GM23248 (cell line): ENCODE measurements at places on chromosomes 1 and 21. TPM values are rescaled to one million over a fixed set of nuclear protein-coding genes. Genes with fewer than 3 reads are reported as not detected.
A peak's percentile ranks its signal among the peaks of the same experiment; 100 is the strongest.

DNA sequence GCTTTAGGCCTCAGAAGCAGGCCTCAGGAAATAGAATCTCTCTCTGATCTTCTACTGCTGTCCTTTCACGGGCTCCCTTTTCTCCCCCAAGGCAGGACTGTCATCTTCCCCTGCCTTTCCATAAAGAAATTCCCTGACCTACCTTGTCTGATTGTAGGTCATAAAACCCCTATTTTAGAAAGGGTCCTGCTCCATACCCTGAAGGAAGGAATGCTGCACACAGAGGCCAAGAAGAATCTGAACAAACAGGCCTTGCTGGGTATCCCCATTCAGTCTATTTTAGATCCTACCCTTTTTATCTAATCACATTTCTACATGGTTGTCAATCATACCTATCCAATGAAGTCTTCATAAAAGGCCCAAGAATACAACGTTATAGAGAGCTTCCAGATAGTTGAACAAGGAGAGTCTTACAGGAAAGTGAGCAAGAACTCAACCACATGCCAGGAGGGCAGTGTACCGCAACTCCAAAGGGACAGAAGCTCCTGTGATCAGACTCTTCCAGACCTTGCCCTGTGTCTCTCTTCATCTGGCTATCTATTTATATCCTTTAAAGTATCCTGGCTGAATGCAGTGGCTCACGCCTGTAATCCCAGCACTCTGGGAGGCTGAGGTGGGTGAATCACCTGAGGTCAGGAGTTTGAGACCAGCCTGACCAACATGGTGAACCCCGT lies 93.1 kb downstream of the SLC16A1 start:
- H3K27ac ChIP-seq = no peak overlapping the region
- H3K4me3 ChIP-seq = no peak overlapping the region
- no peaks in the 10 kb centered on the region for H3K36me3 ChIP-seq
- peaks cover 15% of the 10 kb centered on the region for H3K4me1 ChIP-seq
- no peak for DNase-seq
- no peaks in the 10 kb centered on the region for H3K27me3 ChIP-seq

GRCh38 chr1:216221260-216221700 lies 202.0 kb downstream of the USH2A start:
- DNase-seq = peak; percentile 82
- no peak overlapping the region for H3K27ac ChIP-seq
- peak overlapping the region; percentile 77 for H3K4me3 ChIP-seq
- H3K4me1 ChIP-seq = no peaks in the 10 kb centered on the region
- no peaks in the 10 kb centered on the region for H3K36me3 ChIP-seq

- no peak overlapping the region for H3K4me3 ChIP-seq
- DNase-seq = no peak
- H3K4me1 ChIP-seq = peaks cover 19% of the 10 kb centered on the region
Observed at GRCh38 chr1:81873946-81874345, 73.2 kb downstream of the ADGRL2 start.

GRCh38 chr1:246111570-246111969 lies 395.5 kb downstream of the SMYD3 start:
- peaks cover 11% of the 10 kb centered on the region for H3K4me1 ChIP-seq
- H3K36me3 ChIP-seq = no peaks in the 10 kb centered on the region
- H3K27ac ChIP-seq = no peak overlapping the region
- no peak overlapping the region for H3K4me3 ChIP-seq
- DNase-seq = no peak

DNA sequence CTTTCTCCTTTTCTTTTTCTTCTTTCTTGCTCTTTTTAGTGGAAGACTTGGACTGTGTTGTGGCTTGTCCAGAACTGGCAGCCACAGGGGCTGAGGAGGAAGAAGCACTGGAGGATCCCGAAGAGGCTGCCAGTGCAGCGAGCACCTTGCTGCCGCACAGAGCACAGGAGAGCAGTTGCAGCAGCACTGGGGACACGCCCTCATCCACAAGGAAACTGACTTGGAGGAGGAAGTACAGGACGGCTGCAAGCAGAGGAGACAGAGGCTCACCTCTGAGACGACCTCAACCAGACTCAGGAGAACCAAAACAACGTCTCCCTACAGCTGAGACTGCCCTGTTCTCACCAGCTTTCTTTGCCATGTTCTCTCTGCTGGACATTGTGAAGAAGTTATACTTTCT lies 88.9 kb downstream of the UBR4 start:
- H3K4me3 ChIP-seq = no peak overlapping the region
- H3K4me1 ChIP-seq = no peaks in the 10 kb centered on the region
- peaks cover 94% of the 10 kb centered on the region for H3K36me3 ChIP-seq
- H3K27me3 ChIP-seq = no peaks in the 10 kb centered on the region
- DNase-seq = no peak
- H3K27ac ChIP-seq = no peak overlapping the region

- H3K4me3 ChIP-seq = peak overlapping the region; percentile 21
- no peaks in the 10 kb centered on the region for H3K27me3 ChIP-seq
- no peaks in the 10 kb centered on the region for H3K36me3 ChIP-seq
- H3K4me1 ChIP-seq = peaks cover 78% of the 10 kb centered on the region
- peak; percentile 74 for DNase-seq
- H3K27ac ChIP-seq = peak overlapping the region; percentile 62
Observed at GRCh38 chr1:97904534-97904933, 16.3 kb downstream of the DPYD start.

GRCh38 chr1:223751696-223752095 lies 39.4 kb downstream of the CAPN2 start:
- H3K27ac ChIP-seq = no peak overlapping the region
- no peak for DNase-seq
- no peak overlapping the region for H3K4me3 ChIP-seq
- H3K27me3 ChIP-seq = no peaks in the 10 kb centered on the region
- H3K36me3 ChIP-seq = peaks cover 56% of the 10 kb centered on the region
- H3K4me1 ChIP-seq = peaks cover 6% of the 10 kb centered on the region

- no peaks in the 10 kb centered on the region for H3K36me3 ChIP-seq
- DNase-seq = no peak
- H3K27me3 ChIP-seq = no peaks in the 10 kb centered on the region
- H3K4me1 ChIP-seq = peaks cover 8% of the 10 kb centered on the region
- no peak overlapping the region for H3K27ac ChIP-seq
Observed at GRCh38 chr1:7642418-7642704, 128.7 kb upstream of the VAMP3 start.

GRCh38 chr1:246095443-246095842 lies 411.6 kb downstream of the SMYD3 start:
- H3K36me3 ChIP-seq = no peaks in the 10 kb centered on the region
- H3K4me3 ChIP-seq = no peak overlapping the region
- no peak overlapping the region for H3K27ac ChIP-seq
- DNase-seq = no peak
- H3K4me1 ChIP-seq = peaks cover 4% of the 10 kb centered on the region; the same call in 1 of the 2 replicates

GRCh38 chr1:114853584-114853983 lies 1.1 kb upstream of the SYCP1 start:
- H3K4me3 ChIP-seq = no peak overlapping the region
- H3K27ac ChIP-seq = no peak overlapping the region
- H3K27me3 ChIP-seq = peaks cover 55% of the 10 kb centered on the region
- no peak for DNase-seq

- H3K36me3 ChIP-seq = no peaks in the 10 kb centered on the region
- H3K27ac ChIP-seq = peak overlapping the region; percentile 54
- H3K4me3 ChIP-seq = no peak overlapping the region; the same call in 1 of the 2 replicates
- peak; percentile 91 for DNase-seq
- peaks cover 35% of the 10 kb centered on the region for H3K4me1 ChIP-seq
Observed at GRCh38 chr21:37871121-37871862, 45.0 kb downstream of the KCNJ6 start.

DNA sequence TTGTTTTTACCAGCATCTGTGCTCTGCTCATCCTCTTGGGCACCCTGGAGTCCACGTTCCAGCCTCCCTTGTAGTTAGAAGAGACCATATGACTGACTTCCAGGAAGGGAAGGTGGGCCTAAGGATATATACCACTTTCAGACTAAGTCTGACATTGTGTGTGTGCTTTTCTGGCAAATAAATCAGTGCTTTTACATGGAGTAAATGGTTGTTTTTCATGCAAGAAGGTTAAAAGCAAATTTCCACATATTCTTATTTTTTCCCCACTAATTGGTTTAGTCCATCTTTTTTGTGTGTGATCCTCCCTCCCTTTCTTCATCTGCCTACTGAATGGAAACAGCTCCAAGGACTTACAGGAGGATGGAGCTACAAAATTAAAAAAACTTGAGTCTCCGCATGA lies 119.8 kb downstream of the TBX15 start:
- H3K4me1 ChIP-seq = no peaks in the 10 kb centered on the region
- no peaks in the 10 kb centered on the region for H3K36me3 ChIP-seq
- H3K27ac ChIP-seq = no peak overlapping the region
- H3K27me3 ChIP-seq = no peaks in the 10 kb centered on the region
- no peak overlapping the region for H3K4me3 ChIP-seq
- DNase-seq = no peak

DNA sequence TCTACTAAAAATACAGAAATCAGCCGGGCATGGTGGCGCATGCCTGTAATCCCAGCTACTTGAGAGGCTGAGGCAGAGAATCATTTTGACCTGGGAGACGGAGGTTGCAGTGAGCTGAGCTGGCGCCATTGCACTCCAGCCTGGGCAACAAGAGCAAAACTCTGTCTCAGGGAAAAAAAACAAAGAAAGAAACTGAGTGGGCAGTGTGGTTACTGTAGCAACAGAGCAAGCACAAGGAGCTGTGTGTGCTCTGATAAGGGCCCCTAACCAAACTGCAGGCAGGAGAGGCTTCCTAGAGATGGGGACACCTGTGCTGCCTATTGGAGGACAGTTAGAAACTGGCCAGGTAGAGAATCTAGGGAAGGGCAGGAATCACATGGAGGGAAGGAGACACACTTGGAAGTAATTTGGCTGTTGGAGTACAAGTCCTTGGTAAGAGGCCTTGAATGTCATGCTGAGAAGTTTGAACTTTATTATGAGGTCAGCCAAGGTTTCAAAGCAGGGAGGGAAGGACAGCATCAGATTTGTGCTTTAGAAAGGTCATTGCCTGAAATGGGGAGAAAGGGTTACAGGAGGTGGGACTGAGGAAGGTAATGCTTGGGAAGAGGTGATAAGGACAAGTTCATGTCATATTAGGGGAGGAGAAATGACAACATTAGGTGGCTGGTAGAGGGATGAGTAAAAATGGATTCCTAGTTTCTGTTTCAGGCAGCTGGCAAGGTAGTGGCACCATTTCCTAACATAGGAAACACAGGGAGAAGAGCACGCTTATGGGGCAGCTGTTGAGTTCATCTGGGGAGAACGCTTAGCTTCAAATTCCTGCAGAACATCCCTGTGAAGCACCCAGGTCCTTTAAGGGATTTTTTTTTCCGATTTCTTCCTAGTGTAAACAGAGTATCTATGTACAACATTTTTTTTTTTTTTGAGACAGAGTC lies 69.2 kb upstream of the ARTN start:
- no peaks in the 10 kb centered on the region for H3K36me3 ChIP-seq
- DNase-seq = no peak
- no peak overlapping the region for H3K4me3 ChIP-seq
- no peaks in the 10 kb centered on the region for H3K27me3 ChIP-seq

DNA sequence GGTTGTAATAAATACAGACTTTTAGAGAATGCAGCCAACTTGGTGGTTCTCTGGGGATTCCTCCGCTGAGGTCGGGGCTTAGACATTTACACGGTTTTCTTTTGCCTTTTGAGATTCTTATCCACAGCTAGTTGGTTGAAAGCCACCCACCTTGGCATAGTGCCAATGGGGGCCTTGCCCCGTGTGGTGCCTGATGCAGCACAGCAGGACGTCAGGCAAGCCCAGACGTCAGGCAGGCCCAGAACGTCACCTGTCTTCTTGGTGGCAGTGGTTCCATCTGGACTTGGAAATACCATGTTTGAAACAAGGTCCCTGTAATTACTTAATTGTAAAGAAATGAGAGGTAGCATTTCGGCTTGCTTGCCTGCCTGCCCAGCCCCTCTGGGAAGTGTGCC lies 78.5 kb downstream of the GALNT2 start:
- H3K36me3 ChIP-seq = no peaks in the 10 kb centered on the region
- no peak overlapping the region for H3K27ac ChIP-seq
- no peak for DNase-seq
- H3K4me1 ChIP-seq = peaks cover 16% of the 10 kb centered on the region
- no peaks in the 10 kb centered on the region for H3K27me3 ChIP-seq

GRCh38 chr1:3070309-3070643 lies 1.3 kb downstream of the PRDM16 start:
- H3K27ac ChIP-seq = no peak overlapping the region
- no peak for DNase-seq
- peak overlapping the region; percentile 74 for H3K4me3 ChIP-seq
- no peaks in the 10 kb centered on the region for H3K4me1 ChIP-seq

- peak; percentile 59 for DNase-seq
- no peak overlapping the region for H3K27ac ChIP-seq
- no peaks in the 10 kb centered on the region for H3K36me3 ChIP-seq
- H3K4me1 ChIP-seq = 0 out of 2 replicates have a peak, but pooled peaks cover 5% of the 10 kb centered on the region
Observed at GRCh38 chr1:180627411-180627810, 4.4 kb upstream of the XPR1 start.

GRCh38 chr1:5872886-5873285 lies 119.3 kb downstream of the NPHP4 start:
- no peak overlapping the region for H3K27ac ChIP-seq
- no peak overlapping the region for H3K4me3 ChIP-seq
- no peaks in the 10 kb centered on the region for H3K4me1 ChIP-seq
- DNase-seq = no peak

GRCh38 chr21:46471514-46471913 lies 12.8 kb downstream of the DIP2A start:
- no peak overlapping the region for H3K4me3 ChIP-seq
- peaks cover 11% of the 10 kb centered on the region; the same call in 1 of the 2 replicates for H3K4me1 ChIP-seq
- H3K27me3 ChIP-seq = no peaks in the 10 kb centered on the region
- no peak overlapping the region for H3K27ac ChIP-seq
- H3K36me3 ChIP-seq = no peaks in the 10 kb centered on the region

- H3K27ac ChIP-seq = no peak overlapping the region
- peak; percentile 12 for DNase-seq
- no peak overlapping the region for H3K4me3 ChIP-seq
- H3K4me1 ChIP-seq = no peaks in the 10 kb centered on the region
Observed at GRCh38 chr1:47527653-47528272, 89.9 kb downstream of the FOXD2 start.

DNA sequence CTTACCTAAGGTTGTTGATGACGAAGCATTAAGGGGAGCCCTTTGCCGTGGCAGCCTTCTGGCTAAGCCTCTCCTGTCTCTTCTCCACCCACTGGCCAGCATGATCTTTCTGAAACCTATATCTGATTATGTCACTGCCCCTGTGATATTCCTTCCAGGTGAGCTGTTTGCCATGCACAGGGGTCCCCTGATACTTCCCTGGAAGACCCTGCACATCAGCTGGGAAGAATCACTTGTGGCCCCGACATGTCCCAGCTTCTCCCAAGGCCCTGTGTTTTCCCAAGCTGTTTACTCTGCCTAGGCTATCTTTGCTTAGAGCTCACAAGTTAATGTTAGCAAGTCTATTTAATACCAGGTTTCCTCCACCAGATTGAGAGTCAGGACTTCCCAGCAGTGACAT lies 12.3 kb downstream of the RD3 start:
- no peak overlapping the region for H3K4me3 ChIP-seq
- H3K36me3 ChIP-seq = no peaks in the 10 kb centered on the region
- peaks cover 15% of the 10 kb centered on the region for H3K27me3 ChIP-seq
- no peak overlapping the region for H3K27ac ChIP-seq
- DNase-seq = no peak
- no peaks in the 10 kb centered on the region for H3K4me1 ChIP-seq

KPRP gene
- total RNA-seq = under 0.01 and 0.22 TPM in 2 replicates

CNIH3 gene
- total RNA-seq = 2.1 and 6.4 TPM in 2 replicates

NEGR1 gene
- 15.7 and 20.0 TPM in 2 replicates for total RNA-seq

NLRP3 gene
- total RNA-seq = 0.76 and 2.3 TPM in 2 replicates

HFM1 gene
- total RNA-seq = under 0.01 and 0.13 TPM in 2 replicates

TMEM82 gene
- not detected in 2 replicates for total RNA-seq

ACBD3 gene
- 70.2 and 76.8 TPM in 2 replicates for total RNA-seq

DNM3 gene
- total RNA-seq = 0.11 and 2.1 TPM in 2 replicates

CELA3A gene
- not detected in 2 replicates for total RNA-seq

RAP1GAP gene
- total RNA-seq = 0.97 TPM in 1 of 2 replicates, not detected in the other

SPTA1 gene
- total RNA-seq = not detected in 2 replicates

SYT14 gene
- 1.4 and 1.7 TPM in 2 replicates for total RNA-seq

CRP gene
- not detected in 2 replicates for total RNA-seq
